Ureter (tissue), 1 donor: ENCODE measurements at places on chromosomes 3 and 15.

GRCh38 chr15:89504166-89504565 lies 7.8 kb upstream of the RHCG start:
- no peak for DNase-seq

- DNase-seq, result no peak
Observed at GRCh38 chr3:38348903-38349302, 2.3 kb downstream of the XYLB start.

DNA sequence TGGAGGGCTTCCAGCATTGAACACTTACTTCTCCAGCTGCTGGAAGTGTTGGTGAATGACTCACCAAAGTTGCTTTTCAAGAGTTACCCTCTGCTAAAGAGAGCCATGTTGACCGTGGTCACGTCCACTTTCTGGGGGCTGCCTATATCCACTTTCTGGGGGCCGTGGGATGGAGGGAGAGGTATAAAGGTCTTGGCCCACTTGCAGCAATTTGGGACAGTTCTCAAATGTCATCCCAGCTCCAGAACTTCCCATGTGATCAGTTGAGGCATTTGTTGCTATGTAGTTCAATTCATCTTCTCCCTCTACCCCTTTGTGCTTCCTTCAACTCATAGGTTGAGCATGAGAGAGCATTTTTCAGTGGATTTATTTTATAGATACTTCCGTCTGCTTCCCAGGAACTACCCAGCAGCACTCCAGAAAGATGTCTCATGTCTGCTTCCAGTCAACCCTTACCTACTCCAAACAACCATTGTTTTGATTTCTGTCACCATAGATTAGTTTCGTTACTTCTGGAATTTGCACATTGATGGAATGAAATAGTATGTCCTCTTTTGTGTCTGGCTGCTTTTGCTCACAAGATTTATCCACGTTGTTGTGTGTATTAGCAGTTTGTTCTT lies 130.6 kb downstream of the TCF12 start:
- no peak for DNase-seq

- no peak for DNase-seq
Observed at GRCh38 chr3:135136361-135137100, 341.5 kb downstream of the EPHB1 start.

GRCh38 chr15:85615930-85616329 lies 178.8 kb downstream of the KLHL25 start:
- DNase-seq, result no peak

DNA sequence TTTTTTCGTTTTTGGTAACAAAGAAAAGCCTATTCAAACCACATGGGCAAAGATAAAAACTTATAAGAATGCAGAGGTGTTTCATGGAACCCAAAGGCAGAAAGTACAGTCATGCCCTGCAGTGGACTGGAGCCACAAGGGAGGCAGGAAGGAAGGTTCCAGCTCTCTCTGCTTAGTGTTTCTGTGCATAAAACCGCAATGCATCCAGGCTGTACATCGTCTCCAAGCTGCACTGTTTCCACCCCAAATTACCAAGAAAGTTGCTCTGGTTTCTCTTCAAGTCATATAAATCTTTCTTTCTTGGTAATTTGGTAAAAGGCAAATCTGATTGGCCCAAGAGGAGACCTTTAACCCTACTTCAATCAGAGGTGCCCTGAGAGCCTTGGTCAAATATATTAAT lies 15.8 kb downstream of the TRAT1 start:
- no peak for DNase-seq

- no peak for DNase-seq
Observed at GRCh38 chr3:158451405-158452055, 119.5 kb upstream of the MLF1 start.

DNA sequence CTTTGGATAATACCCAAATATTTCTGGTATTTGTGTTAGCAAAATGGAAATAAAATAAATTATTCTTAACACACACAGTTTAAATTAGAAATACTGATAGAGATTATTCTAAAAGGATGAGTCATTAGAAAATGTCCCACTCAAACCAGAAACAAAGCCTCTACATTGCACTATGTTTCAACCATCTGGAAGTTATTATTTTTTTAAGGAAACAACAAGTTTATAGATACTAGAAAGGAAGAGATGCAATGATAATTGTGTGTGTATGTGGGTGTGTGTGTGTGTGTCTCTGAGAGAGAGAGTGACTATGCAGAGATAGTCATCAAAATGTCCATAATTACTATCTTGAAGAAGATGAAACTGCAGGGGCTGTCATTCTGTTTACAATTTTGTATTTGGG lies 1340.5 kb downstream of the ROBO1 start:
- no peak for DNase-seq

DNA sequence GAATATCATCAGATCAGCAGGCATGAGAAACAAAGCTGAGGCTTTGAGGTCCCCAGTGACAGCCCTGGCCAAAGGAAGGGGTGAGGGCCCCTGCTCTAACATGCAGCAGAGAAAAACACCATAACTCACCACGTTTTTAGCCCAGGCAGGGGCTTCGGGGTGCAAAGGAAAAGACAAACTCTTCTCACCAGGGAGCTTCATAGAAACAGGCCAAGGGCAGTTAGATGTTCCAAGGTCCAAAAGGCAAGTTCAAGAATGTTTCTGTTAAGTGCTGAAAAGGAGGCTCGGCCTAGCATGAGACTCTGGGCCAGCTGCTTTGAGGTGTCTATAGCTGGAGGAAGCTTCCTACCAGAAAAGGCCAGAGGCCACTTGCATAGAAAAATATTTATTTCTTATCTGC lies 608.4 kb upstream of the CFAP20DC start:
- no peak for DNase-seq

DNA sequence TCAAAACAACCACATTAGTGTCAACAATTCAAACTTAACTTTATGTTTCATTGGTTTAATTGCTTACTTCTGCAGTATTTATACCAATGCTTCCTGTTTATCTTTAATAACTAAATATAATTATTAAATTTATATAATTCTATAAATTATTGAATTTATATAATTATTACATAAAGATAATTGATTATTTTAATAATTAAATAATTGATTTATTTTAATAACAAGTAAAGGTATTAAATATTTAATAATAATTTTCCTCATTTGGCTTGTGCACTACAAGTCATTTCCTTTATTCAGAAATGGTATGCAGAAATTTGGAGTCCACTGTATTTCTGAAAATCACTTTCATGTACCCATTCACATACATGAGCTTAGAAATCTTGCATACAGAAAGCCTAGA lies 156.2 kb upstream of the NSMCE3 start:
- no peak for DNase-seq

DNA sequence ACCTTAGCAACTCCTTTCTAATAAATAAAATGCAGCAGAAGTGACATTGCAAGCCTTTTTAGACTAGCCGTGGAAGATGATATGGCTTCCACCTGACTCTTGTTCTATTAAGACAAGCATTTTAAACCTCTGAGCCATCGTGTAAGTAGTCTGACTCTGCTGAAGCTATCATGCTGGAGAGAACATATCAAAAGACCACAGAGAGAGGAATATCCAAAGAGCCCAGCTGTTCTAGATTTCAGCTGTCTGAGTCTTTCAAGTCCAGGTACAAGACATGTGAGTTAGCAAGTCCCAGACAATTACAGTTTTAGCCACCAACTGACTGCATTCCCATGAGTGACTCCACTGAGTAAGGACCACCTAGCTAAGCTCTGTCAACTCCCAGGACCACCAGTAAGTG lies 517.0 kb upstream of the NAALADL2 start:
- no peak for DNase-seq

DNA sequence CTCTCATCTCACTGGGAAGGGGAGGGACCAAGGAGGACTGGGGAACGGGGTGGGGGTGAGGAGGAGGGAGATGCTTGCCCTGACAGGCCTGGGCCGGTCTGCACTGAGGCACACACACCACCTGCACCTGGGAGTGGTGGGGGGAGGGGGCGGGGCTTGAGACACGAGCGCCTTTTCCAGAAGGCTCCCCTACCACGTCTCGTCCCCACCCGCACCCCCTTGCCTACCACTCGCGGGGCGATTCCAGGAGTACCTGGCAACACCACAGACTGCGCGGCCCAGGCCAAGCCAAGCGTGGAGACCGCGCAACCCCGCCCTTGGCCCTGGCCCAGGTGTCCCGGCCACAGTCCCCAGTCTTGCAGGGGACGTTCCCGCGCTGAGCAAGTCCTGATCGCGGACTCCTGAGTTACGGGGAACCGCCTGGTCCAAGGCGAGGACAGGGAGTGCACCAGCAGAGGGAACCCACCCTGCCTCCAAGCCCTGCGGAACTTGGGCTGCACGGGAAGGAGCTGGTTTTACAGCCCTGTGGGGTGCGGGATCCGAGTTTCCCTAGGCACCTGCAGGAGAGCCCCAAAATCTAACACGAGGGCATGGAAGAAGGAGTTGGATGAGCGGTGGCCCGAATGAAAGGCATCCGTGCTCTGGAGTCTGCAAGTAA lies 68.1 kb upstream of the SH3GL3 start:
- DNase-seq, result peak; percentile 46

DNA sequence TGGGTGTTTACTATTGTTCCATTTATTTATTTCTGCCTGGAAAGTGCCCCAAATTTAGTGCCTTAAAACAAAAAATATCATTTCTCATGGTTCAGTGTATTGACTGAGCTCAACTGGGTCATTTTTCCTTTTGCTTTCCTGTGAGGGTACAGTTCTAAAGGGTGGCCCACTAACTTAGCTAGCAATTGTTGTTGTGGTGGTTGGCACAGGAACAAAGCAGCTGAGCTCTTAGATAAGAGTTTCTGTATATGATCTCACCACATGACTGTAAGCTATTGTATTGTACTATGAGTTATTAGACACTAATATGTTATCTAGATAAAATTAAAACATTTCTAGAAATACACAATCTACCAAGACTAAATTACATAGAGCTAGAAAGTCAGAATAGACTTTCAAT lies 1283.7 kb downstream of the OTOL1 start:
- DNase-seq, result no peak

DNA sequence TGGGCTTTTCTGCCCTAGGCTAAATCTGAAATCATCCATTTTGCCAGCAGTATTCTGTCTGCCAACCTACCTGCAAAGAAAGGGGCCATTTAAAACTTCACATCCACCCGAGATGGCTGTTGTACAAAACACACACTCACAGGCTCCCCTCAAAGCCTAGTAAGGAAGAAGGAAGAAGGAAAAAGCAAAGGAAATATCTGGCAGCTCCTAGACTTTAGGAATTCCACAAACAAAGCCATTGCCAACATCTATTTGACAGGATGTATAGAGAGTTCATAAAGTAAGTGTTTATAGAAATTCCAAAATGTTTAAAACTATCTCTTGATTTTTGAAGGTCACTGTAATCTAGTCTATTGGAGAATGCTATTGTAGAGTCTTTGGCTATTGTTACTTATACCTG lies 91.9 kb upstream of the THBS1 start:
- no peak for DNase-seq

- DNase-seq, result no peak
Observed at GRCh38 chr15:70133296-70133695, 35.6 kb upstream of the TLE3 start.

- no peak for DNase-seq
Observed at GRCh38 chr3:140470962-140471361, 206.9 kb upstream of the TRIM42 start.

DNA sequence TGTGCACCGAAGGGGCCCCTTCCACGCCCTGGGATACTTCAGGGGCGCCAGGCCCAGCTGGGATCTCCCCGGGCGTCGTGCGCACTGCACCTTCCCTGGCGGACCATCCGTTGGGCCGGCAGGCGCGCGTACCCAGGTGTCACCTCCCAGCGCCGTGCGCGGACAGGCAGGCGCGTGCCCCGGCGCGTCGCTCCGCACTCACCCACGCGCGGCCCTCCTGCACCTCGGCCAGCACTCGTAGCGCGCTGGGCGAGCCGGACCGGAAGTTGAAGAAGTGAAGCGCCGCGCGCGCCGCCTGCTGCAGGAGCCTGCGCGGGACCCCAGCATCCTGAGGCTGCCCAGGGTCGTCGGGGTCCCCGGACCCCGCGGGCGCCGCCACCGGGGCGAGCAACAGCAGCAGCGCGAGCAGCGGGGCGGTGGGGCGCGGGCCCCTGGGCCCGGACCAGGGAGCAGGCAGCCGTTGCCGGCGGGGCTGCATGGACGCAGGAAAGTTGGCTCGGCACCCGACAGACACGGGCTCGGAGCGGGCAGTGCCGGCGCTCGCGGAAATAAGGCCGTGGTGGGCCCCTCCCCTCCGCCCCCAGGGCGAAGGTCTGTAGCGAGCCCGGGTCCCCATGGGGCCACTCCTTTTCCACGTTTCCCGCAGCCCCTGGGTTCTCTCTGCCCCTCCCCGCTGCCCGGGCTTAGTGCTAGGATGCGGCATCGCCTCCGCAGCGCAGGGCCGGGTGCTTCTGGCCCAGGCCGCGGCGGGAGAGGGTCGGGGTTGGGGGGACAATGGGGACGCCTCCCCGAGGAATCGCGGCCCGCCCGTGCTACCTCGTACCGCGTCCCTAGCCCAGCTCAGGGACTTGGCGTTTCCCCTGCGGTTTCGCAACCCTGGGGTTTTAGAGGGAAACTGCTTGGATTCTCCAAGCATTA lies at the start of gene RARRES1:
RARRES1 (minus strand) TSS at position 520 of the 918 bp plus-strand sequence; CDS start at position 478, 42 bp downstream.
- peak; percentile 73 for DNase-seq

GRCh38 chr15:29095746-29096145 lies 173.9 kb downstream of the NSMCE3 start:
- DNase-seq, result no peak

DNA sequence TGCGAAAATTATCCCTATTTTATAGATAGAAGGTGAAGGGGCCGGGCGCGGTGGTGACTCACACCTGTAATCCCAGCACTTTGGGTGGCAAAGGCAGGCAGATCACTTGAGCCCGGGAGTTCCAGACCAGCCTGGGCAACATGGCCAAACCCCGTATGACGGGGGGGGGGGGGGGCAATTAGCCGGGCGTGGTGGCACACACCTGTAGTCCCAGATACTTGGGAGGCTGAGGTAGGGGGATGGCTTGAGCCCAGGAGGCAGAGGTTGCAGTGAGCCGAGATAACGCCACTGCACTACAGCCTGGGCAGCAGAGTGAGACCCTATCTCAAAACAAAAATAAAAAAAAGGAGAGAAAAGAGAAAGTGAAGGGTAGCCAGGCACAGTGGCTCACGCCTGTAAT lies 1.4 kb downstream of the AAGAB start:
- DNase-seq, result no peak

- DNase-seq, result no peak
Observed at GRCh38 chr15:96460106-96460505, 129.6 kb downstream of the NR2F2 start.

DNA sequence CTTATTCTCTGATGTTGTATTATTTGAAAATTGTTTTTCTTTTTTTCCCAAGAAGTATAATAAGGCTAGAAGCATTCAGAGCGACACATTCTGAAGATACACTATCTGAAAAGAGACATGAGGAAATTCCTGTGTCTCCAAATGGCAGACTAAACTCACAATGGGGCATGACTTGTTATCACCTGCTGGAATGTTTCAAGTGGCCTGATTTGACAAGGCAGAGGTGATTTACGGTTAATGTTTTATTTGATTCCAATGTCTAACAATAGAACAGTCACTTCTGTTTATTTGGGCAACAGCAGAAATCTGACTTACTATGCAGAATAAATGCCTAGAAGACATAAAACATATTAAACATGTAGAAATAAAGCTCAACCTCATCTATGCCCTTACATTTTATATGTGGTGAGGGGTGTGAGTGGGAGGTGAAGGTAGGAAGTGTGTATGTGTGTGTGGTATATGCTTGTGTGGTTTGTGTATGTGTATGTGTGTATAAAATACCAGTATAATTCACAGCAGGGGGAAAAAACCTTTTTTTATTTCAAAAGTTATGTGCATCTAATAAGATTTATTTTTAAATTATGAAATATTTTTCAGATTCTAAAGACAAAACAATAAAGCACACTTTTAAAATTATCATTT lies 1051.7 kb downstream of the ROBO2 start:
- no peak for DNase-seq
